Epithelial cell of alveolus of lung (primary cell): ENCODE measurements at places on chromosomes 7 and 10. TPM values are rescaled to one million over a fixed set of nuclear protein-coding genes. Genes with fewer than 3 reads are reported as not detected.

The VAX1 gene
- not detected in 2 replicates for total RNA-seq

The NANOS1 gene
- 0.65 and 0.72 TPM in 2 replicates for total RNA-seq

The PTF1A gene
- not detected in 2 replicates for total RNA-seq

The GSTO2 gene
- total RNA-seq, result 8.9 and 18.4 TPM in 2 replicates

The SORBS1 gene
- 0.16 and 0.39 TPM in 2 replicates for total RNA-seq

The GJD4 gene
- not detected in 2 replicates for total RNA-seq

The DDC gene
- 0.24 TPM in 1 of 2 replicates, not detected in the other for total RNA-seq

The SPDYE8 gene
- total RNA-seq, result not detected in 2 replicates

The GNAI1 gene
- total RNA-seq, result 26.4 and 63.7 TPM in 2 replicates

The OR6B1 gene
- total RNA-seq, result not detected in 2 replicates

The NRAP gene
- total RNA-seq, result not detected in 2 replicates

The LRRD1 gene
- total RNA-seq, result 0.26 and 0.56 TPM in 2 replicates

The CNNM1 gene
- total RNA-seq, result 0.13 TPM in 1 of 2 replicates, not detected in the other

The MGMT gene
- total RNA-seq, result 29.5 and 40.3 TPM in 2 replicates

The NOS3 gene
- total RNA-seq, result 1.4 and 4.5 TPM in 2 replicates

The CCL24 gene
- not detected in 2 replicates for total RNA-seq

The BTBD16 gene
- not detected in 2 replicates for total RNA-seq

The ATRNL1 gene
- 0.56 and 1.7 TPM in 2 replicates for total RNA-seq

The DRGX gene
- total RNA-seq, result not detected in 2 replicates

The CACNB2 gene
- total RNA-seq, result 1.3 and 12.4 TPM in 2 replicates

The GHRHR gene
- not detected in 2 replicates for total RNA-seq

The RNF133 gene
- 0.32 TPM in 1 of 2 replicates, not detected in the other for total RNA-seq

The AGAP5 gene
- total RNA-seq, result 0.13 and 4.4 TPM in 2 replicates

The TRPV5 gene
- not detected in 2 replicates for total RNA-seq
